ENCODE measurements at places on chromosomes 3 and 15. TPM values are rescaled to one million over a fixed set of nuclear protein-coding genes. Genes with fewer than 3 reads are reported as not detected.

GRCh38 chr15:45121706-45122417 is 7.7 kb downstream of the DUOXA2 start:
- DNase-seq = no peak
- H3K27ac ChIP-seq = no peak overlapping the region
- no peaks in the 10 kb centered on the region for H3K36me3 ChIP-seq
- H3K27me3 ChIP-seq = peaks cover 6% of the 10 kb centered on the region
- H3K4me1 ChIP-seq = no peaks in the 10 kb centered on the region
- no peak overlapping the region for H3K4me3 ChIP-seq

- H3K4me1 ChIP-seq = no peaks in the 10 kb centered on the region
- H3K36me3 ChIP-seq = no peaks in the 10 kb centered on the region
- no peak overlapping the region for H3K4me3 ChIP-seq
- no peaks in the 10 kb centered on the region for H3K27me3 ChIP-seq
- no peak overlapping the region for H3K27ac ChIP-seq
Measured at GRCh38 chr3:98199020-98199419, 32.5 kb downstream of the OR5H15 start.

DNA sequence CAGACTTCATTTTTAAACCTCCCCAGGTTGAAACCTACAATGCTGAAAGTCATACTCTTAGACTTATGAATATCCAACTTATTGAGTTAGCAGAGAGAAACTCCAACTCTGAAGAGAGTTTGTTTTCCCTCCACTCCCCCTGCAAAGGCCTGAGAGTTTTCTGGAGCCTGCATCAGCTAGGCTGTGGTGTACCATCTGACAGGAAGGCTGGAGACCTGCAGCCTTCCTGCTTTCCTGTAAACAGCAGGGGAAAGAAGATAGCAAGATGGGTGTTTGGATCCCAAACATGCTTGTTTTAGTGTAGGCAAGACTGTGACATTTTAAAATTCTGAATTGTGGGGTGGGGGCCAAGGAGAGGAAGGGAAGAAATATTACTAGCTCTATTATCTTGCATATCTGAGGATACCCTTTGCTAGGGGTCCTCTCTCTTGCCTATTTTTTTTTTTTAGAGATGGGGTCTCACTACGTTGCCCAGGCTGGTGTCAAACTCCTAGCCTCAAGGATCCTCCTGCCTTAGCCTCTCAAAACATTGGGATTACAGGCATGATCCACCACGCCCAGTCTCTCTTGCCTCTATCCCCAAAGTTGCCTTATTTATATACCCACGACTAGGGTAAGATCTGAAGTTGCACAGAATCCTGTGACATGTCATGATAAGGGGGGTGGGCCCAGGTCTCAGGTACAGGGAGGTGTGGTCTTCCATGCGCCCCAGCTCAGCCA is 51.0 kb upstream of the USP3 start:
- H3K27me3 ChIP-seq = no peaks in the 10 kb centered on the region
- no peak overlapping the region for H3K27ac ChIP-seq
- no peak overlapping the region for H3K4me3 ChIP-seq

- DNase-seq = no peak
- H3K4me3 ChIP-seq = no peak overlapping the region
- H3K36me3 ChIP-seq = no peaks in the 10 kb centered on the region
Measured at GRCh38 chr15:41990691-41991090, 18.3 kb upstream of the EHD4 start.

DNA sequence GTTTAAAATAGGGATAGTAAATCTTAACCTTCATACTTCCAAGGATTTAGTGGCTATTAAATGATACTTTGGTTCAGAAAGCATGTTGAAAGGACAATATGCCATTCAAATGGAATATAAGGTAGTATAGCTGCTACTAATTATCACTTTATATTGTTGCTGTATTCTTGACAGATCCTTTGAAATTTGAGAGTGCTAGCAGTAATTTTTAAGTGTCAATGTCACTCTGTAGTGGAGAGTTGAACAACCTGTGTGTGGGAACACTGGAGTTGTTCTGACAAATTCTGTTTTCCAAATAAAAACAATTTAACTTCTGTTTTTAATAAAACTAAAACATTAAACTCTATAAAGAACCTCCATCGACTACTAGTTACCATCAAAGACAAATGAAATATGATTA is 565.7 kb downstream of the FGF12 start:
- H3K27me3 ChIP-seq = no peaks in the 10 kb centered on the region
- H3K36me3 ChIP-seq = no peaks in the 10 kb centered on the region
- no peaks in the 10 kb centered on the region for H3K4me1 ChIP-seq
- H3K27ac ChIP-seq = no peak overlapping the region
- H3K4me3 ChIP-seq = no peak overlapping the region
- DNase-seq = no peak

GRCh38 chr15:87549860-87550259 is 706.7 kb downstream of the NTRK3 start:
- H3K36me3 ChIP-seq = no peaks in the 10 kb centered on the region
- H3K4me3 ChIP-seq = no peak overlapping the region
- H3K4me1 ChIP-seq = no peaks in the 10 kb centered on the region
- no peaks in the 10 kb centered on the region for H3K27me3 ChIP-seq

DNA sequence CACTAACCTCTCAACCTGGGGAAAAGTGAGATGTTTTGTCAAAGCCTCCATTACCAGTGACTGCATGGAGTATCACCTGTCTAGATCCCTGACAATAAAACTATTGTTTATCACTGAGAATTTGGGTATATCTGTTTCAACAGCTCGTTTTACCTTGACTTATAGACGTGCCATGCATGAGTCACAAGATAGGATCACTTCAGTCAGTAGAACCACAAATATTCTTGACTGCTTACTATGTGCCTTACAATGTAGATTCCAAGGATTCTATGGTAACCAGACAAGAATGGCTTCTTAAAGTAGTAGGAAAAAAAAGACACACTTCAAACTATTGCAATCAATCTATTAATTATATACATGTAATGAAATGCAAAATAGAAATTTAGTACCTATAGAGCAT is 55.7 kb upstream of the GRM7 start:
- H3K4me1 ChIP-seq = no peaks in the 10 kb centered on the region
- no peak for DNase-seq
- H3K27ac ChIP-seq = no peak overlapping the region
- no peaks in the 10 kb centered on the region for H3K36me3 ChIP-seq

DNA sequence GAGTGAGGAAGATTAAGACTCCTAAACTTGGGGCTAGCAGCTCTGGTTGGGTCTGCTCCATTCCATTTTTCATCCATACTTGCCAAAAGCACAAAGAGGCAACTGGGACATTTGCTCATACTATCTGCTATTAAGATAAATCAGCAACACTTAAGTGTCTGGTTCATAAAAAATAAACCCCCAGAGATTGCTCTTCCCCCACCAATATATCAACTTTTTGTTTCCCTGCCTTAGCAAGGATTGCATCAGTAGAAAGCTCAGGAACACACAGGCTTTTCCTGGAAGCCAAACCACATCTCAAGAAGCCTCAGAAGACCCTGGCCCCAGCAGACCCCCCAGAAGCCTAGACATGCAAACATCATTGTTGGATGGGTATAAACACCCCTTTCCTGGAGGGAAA is 232.4 kb upstream of the WNT5A start:
- no peaks in the 10 kb centered on the region for H3K4me1 ChIP-seq
- no peaks in the 10 kb centered on the region for H3K36me3 ChIP-seq
- no peak overlapping the region for H3K4me3 ChIP-seq

DNA sequence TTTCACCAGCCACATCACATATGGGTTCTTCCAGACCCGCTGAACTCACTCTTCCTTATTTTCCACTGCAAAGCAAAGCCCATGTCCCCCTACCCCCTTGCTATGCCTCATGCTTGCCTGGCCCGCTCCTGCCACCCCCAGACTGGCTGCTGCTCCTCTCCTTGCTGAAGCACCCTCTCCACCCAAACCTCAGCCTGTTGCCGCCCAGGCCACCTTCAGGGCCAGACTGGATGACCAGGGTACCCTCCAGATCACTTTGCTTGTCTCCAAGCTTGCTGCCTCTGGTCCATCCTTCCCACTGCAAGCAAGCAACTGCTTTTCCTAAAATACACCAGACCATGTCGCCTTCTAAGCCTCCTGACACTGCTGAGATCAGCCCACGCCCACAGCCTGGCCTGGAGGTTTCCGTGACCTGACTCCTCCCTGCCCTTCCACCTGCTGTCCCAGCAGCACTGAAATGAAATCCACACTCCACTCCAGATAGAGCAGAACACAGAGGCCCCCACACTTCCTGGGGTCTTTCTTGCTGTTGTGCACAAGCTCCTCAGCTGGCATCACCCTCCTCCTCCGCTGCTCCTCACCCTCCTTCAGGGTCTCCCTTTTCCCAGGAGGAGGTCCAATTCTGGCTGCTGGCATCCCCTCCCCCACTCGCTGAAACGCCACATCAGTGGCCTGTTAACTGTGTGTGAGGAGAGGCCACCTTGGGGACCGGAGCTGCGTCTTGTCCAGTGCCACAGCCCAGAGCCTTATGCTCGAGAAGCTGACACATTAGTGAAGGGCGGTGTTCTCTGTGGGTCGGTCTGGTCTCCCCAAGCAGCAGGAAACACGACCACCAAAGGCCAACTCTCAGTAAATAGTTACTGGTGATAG is 99.1 kb downstream of the ADCY5 start:
- no peaks in the 10 kb centered on the region for H3K4me1 ChIP-seq
- no peak for DNase-seq
- H3K4me3 ChIP-seq = no peak overlapping the region
- no peaks in the 10 kb centered on the region for H3K27me3 ChIP-seq
- no peak overlapping the region for H3K27ac ChIP-seq
- no peaks in the 10 kb centered on the region for H3K36me3 ChIP-seq

DNA sequence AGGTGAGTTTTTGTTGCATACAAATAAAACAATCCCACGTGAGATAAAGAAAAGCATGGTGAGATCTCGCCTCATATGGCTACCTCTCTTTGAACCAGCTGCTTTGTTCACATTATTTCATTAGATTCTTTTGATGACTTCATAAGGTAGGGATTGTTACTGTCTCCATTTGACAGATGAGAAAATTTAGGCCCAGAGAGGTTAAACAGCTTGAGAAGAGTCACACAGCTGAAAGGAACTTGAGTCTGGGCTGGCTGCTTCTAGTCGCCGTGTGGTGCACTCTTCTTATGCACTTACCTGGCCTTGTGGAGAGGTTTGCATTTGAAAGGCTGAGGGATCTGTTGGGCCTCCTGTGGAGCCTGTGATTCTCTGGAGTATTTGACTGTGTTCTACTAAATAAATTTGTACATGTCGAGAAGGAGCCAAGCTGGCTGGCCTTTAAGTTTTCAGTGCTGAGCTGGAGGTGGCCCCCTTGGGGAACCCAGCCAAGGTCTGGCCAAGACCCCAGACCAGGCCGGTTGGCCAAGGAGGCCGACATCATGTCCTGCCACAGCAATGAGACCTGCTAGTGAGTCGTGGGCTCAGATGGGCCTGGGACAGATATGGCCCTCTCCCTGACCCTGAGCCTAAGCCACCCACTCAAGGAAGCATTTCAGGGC is 125.1 kb downstream of the SMAD6 start:
- no peak for DNase-seq
- no peaks in the 10 kb centered on the region for H3K27me3 ChIP-seq
- no peaks in the 10 kb centered on the region for H3K36me3 ChIP-seq
- H3K4me3 ChIP-seq = no peak overlapping the region

- no peak overlapping the region for H3K27ac ChIP-seq
- no peaks in the 10 kb centered on the region for H3K27me3 ChIP-seq
- DNase-seq = no peak
- no peaks in the 10 kb centered on the region for H3K4me1 ChIP-seq
- no peak overlapping the region for H3K4me3 ChIP-seq
Measured at GRCh38 chr3:191254098-191254873, 55.2 kb downstream of the OSTN start.

- no peaks in the 10 kb centered on the region for H3K4me1 ChIP-seq
- DNase-seq = no peak
- no peak overlapping the region for H3K4me3 ChIP-seq
- H3K27ac ChIP-seq = no peak overlapping the region
- no peaks in the 10 kb centered on the region for H3K36me3 ChIP-seq
Measured at GRCh38 chr15:73740152-73741048, 12.8 kb downstream of the INSYN1 start.

- no peaks in the 10 kb centered on the region for H3K36me3 ChIP-seq
- H3K4me3 ChIP-seq = no peak overlapping the region
- no peaks in the 10 kb centered on the region for H3K4me1 ChIP-seq
- H3K27ac ChIP-seq = no peak overlapping the region
Measured at GRCh38 chr3:118348169-118348557, 686.5 kb downstream of the IGSF11 start.

DNA sequence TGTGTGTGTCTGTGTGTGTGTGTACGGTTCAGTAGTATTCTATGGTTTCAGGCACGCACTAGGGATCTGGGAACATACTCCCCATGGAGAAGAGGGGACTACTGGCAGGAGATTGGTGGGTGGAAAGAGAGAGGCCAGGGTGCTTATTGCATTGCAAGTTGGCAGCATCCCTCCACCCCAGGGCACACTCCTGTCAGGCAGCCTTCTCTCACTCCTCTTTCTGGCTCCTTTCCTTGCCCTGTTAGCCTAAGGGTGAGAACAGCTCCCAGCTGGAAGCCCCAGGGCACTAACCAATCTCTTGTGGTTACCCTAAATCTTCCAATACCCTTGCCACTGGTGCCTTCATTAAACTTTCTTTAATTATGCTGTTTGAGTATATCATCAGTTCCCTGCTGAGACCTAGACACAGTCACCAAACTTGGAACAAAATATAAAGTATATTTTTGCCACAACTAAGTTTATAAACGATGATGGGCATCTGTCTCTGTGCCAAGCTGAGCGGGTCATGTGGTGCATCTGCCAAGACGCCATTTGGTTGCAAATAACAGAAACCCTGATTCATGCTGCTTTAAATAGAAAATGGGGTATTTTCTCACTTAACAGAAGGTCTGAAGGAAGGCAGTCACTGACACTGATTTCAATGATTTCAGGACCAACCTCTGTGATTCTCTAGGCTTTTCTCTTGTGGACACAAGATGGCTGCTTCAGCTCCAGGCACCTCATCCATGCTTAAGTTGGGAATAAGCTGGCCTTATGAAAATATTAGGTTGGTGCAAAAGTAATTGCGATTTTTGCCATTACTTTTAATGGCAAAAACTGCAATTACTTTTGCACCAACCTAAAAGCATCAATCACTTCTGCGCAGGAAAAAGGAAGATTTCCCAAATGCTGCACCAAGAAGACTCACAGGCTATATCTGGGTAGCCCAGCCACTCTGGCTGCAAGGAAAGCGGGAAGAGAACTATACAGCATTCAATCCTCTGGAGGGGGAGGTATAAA is 476.9 kb upstream of the PROK2 start:
- H3K4me1 ChIP-seq = no peaks in the 10 kb centered on the region
- H3K36me3 ChIP-seq = no peaks in the 10 kb centered on the region
- no peaks in the 10 kb centered on the region for H3K27me3 ChIP-seq
- no peak overlapping the region for H3K27ac ChIP-seq
- no peak for DNase-seq

DNA sequence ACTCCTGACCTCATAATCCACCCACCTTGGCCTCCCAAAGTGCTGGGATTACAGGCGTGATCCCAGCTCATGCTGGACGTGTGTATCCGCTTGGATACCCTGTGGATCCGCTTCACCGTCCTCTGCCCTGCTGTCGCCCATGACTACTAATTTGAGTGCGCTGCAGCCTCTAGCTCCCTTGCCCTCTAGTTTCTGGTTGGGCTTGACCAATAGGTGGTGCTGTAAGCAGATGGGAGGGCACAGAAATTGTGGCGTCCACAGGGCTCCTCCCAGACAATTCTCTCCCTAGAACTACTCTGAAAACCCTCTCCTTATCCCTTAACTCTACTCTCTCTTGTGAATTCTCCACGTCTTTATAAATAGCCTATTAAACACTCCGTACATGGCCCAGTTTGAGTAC is 36.2 kb downstream of the ZPLD1 start:
- no peaks in the 10 kb centered on the region for H3K27me3 ChIP-seq
- no peak overlapping the region for H3K4me3 ChIP-seq
- no peak for DNase-seq
- no peaks in the 10 kb centered on the region for H3K4me1 ChIP-seq

The FANCD2OS gene
- not detected for total RNA-seq

The EPHB1 gene
- 5.3 TPM for total RNA-seq

The IRAK2 gene
- 3.8 TPM for total RNA-seq

The FSIP1 gene
- 2.1 TPM for total RNA-seq

The SH2D7 gene
- not detected for total RNA-seq

The SLC7A14 gene
- not detected for total RNA-seq

The CFAP91 gene
- 26.1 TPM for total RNA-seq

The LCMT2 gene
- 28.2 TPM for total RNA-seq

Measured in uterus (tissue), 4 donors.